NCI-H1105 (cell line): ENCODE measurements at places on chromosomes 2 and 18.

GRCh38 chr2:231535961-231536360 is 5.7 kb upstream of the NMUR1 start:
- no peak for DNase-seq

DNA sequence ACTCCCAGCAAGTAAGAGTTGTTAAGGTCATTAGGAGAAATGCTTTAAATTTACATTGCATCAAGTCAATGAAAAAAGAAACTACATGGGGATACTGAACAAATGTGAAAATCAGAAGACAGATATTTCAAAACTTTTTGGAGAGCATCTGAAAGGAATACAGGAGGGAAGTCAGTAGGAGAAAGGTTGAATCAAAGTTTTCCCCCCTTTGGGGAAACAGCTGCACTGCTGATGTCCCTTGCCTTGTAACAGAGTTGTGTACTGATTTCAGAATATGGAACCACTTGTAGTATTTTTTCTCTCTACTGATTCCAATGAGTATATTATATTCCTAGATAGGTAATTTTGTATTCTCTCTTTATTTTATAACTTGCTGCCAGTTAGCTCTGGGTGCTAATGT is 592.5 kb upstream of the ZEB2 start:
- DNase-seq: no peak

DNA sequence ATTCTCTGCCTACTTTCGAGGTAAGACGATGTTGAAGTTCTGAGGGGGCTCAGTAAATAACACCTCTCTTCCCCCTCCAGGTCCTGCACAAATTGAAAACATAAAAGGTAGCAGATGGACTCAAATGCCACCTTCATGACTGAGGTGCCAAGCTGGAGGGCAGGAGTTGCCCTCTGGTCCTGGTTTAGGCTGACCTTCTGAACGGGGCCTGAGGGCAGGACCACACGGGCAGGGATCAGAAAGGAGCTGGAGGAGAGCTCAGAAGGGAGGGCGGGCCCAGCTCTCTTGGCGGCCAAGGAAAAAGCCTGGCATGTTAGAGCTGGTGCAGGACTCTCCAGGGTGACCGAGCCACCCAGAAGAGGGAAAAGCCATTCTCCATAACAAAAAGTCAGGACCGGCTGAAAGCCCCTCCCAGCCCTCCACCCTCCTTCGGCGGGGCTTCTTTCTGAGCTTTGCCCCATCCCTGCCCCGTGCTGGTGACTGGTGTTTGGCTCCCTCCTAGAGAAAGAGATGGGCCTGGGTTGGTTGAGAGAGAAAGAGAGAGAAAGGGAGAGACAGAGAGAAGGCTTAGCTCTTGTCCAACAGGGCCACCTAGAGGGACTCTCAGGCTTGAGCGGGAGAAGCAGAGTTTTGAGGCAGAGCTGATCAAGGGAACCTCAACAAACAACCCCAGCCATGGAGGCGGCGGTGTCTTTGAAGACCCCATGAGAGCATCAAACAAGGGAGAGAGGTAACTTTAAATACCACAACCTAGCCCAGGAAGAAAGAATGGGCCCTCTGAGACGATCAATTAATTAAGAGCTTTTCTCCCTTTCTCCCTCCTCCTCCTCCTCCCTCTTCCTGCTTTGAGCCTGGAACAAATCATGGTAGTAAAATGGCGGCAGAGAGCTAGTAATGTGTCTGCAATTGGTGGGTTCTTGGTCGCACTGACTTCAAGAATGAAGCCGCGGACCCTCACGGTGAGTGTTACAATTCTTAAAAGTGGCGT is 50.8 kb downstream of the WIPF1 start:
- DNase-seq: no peak

GRCh38 chr2:60528281-60529020 is 25.0 kb downstream of the BCL11A start:
- DNase-seq: no peak

GRCh38 chr2:207491956-207492355 is 37.8 kb upstream of the CREB1 start:
- DNase-seq: no peak

DNA sequence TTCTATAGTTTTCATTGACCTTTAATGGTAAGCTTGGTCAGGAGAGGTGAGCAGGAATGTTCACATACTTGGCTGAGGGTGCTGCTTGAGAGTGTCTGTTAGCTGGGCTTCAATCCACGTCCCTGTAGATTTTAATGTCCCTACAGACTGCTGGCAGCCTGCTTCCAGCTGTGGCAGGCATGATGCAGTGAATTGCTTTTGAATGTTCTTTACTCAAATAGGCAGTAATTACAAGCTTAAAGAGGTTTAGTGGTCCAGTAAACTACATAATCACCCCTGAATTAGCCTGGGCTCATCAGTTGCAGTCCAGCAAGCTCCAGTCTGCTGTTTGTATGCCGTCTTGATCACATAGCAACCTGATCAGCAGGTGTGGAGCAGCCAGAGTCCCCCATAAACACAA is 102.1 kb downstream of the MEIS1 start:
- peak; percentile 92 for DNase-seq

- DNase-seq: peak; percentile 100
Measured at GRCh38 chr2:69914164-69914949, 552 bp upstream of the MXD1 start.

DNA sequence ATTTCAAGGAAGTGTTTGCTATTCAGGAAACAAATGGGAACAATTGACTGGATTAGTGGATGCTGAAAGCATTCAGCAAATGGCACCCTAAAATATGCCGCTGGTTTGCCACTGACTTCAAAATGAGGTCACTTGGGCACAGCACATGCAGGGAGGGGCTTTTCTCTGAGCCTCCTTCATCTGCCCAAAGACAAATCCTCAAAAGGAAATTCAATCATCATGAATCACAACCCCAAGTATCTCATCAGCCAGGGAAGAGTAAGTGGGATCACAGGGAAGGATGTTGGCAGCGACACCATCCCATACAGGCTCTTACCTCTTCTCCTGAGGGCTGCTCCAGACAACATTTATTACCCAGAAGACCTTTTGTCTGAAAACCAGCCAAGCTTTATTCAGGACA is 14.4 kb upstream of the SP140L start:
- no peak for DNase-seq

GRCh38 chr2:48395658-48396057 is 134.3 kb upstream of the STON1 start:
- no peak for DNase-seq

DNA sequence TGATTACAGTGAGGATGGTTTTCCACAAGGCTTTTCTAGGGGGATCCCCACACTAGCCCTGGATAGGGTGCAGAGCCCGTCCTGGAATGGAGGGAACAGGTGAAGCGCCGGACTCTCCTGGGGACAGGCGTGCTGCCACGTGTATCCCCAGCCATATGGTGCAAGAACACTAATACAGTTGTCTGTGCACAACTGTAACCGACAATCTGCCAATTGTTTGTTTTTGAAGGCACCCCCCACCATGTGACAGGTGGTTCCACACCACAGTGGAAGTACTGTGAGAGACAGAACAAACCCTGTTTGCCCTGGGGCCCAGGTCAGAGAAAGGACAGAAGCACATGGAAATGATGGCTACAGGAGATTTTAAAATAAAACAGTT is 52.9 kb downstream of the MYCN start:
- no peak for DNase-seq

GRCh38 chr2:26885651-26886329 is 37.9 kb downstream of the DPYSL5 start:
- DNase-seq: no peak

GRCh38 chr18:35525795-35526494 is 28.2 kb upstream of the INO80C start:
- DNase-seq: no peak

- no peak for DNase-seq
Measured at GRCh38 chr2:69992310-69993047, 31.0 kb upstream of the ASPRV1 start.

DNA sequence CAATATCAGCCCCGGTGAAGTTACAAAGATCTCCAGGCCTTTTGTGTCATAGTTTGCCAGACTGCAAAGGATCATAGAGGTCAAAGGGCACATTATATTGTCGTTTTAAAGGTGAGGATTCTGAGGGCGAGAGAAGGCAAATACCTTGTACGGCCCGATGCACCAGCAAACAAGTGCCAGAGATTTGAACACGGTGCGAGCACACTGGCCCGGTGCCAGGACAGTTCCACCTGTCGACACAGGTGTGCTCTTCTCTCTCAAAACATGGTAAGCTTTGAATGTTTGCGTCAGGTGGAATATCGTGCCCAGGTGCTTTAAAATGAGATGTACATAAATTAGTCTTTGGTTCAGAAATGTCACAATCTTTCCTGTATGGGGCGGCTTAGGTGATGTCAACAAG is 776.1 kb upstream of the ID2 start:
- DNase-seq: peak; percentile 93

DNA sequence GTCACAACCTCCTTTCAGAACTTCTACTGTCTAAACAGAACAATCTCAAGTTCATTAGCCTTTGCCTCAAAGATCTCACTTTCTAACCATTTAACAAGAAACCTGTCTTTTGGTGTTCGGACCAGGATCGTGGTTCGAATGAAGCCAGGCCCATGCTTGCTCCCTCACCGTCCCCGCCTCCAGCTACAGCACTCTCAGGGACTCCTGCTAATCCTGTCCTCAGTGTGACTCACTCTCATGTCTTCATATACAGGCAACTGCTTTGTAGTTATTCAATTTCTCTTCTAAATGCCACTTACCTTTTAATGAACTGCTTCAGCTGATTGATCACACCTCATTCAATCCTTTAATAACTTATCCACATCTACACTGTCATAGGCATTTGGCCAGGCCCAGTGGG is 15.8 kb downstream of the SERTAD2 start:
- DNase-seq: no peak

DNA sequence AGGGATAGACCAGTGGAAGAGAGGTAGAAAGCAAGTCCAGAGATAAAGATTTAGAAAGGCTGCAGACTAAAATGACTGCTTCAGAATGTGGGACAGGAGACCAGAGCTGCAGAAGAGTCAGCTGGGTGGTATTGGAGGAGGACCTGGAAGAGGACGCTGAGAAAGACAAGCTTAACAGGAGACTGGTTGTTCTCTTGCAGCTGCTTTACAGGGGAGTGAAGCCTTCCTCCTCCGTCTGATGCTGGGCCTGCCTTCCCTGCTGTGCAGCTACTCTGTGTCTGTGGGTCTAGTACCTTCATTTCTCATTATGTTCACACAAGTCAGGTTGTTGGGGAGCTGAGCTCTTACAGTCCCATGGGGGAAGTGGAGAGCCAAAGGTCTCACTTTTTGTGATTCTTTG is 35.7 kb downstream of the SPATS2L start:
- no peak for DNase-seq

- DNase-seq: no peak
Measured at GRCh38 chr2:199717587-199717907, 133.4 kb downstream of the FTCDNL1 start.

- no peak for DNase-seq
Measured at GRCh38 chr18:35038881-35039491, 2.2 kb upstream of the MAPRE2 start.

DNA sequence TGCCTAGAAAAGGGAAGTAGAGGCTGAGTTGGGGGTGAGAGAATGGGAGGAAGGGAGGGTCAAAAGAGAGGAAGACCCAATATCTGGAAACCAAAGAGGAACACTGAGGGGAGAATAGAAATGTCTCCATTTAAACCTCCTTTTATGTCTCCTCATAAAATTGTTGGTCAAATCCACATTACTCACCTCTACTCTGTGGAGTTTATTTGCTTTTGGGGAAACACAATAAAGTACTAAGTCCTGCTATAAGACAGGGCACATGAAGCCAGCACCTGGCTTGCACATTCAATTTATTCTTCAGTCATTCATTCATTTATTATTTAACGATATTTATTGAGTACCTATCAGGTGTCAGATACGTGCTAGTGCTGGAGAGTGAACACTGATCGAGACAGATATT is 60.3 kb upstream of the NFE2L2 start:
- no peak for DNase-seq

GRCh38 chr2:145724311-145724898 is 1204.5 kb upstream of the ZEB2 start:
- no peak for DNase-seq

GRCh38 chr2:17539611-17540092 is 844 bp upstream of the VSNL1 start:
- DNase-seq: peak; percentile 31

- no peak for DNase-seq
Measured at GRCh38 chr2:98039085-98039756, 43.5 kb upstream of the TMEM131 start.

DNA sequence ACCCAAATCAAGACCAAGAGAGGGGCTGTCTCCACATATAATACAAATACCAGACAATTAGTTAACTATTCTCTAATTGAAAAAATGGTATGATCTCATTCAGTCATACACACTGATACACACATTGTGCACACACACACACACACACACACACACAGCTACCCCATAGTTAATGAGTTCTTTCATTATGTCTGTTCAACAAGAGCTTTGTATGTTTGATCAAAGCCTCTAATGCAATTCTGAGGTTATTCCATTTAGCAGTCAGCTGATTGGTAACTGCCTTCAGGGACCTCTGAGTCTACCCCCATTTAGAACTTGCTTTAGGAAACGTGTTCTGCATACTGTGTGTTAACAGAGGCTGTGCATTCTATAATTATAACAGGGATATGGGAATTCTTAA is 741.4 kb upstream of the LRRTM4 start:
- no peak for DNase-seq

- DNase-seq: no peak
Measured at GRCh38 chr2:74789271-74789670, 44.7 kb upstream of the HK2 start.

GRCh38 chr2:33131749-33132148 is 185.0 kb downstream of the LTBP1 start:
- no peak for DNase-seq

GRCh38 chr2:88575051-88575450 is 52.2 kb downstream of the EIF2AK3 start:
- no peak for DNase-seq

DNA sequence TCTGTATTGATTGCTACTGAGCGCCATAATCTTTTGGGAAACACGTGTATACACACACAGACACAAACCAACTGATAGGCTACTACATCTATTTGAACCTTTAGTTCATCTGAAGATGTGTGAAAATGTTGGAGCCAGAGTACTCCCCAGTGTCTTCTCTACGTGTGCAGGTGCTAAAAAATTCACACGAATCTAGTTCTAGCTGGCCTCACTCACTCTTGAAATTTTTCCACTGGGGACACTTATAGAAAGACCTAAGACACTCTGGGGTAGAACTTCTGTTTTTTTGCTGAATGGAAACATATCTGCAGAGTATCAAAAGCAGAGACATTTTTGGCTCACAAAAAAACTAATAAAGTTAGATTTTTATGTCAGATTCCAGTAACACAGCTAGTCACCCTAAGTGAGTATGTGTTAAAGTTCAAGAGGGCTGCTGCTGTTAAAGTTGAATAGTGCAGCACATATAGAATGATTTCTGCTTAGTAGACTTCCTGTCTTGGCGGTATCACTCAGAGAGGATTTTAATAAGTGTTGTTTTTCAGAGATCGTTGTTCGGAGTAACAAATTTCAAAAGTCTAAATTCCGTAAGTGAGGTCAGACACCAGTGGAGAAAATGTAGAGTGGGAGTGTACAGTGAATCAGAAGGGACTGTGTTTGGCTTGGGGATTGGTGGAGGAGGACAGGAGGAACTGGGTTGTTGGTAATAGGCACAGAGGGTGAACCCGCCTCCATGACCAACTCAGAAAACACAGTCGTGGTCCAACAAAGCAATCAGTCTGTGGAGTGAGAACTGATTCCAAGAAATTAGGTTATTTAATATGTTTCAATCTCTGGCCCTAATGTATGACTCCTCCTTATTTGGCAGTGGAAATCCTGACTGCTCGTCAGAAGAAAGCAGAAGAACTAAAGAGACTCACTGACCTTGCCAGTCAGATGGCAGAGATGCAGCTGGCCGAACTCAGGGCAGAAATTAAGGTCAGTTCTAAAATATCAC is 43.1 kb downstream of the KCTD18 start:
- no peak for DNase-seq

- DNase-seq: no peak
Measured at GRCh38 chr18:76137216-76137615, 357.8 kb downstream of the ZNF516 start.
